ENCODE measurements at places on chromosomes 1 and 21.

DNA sequence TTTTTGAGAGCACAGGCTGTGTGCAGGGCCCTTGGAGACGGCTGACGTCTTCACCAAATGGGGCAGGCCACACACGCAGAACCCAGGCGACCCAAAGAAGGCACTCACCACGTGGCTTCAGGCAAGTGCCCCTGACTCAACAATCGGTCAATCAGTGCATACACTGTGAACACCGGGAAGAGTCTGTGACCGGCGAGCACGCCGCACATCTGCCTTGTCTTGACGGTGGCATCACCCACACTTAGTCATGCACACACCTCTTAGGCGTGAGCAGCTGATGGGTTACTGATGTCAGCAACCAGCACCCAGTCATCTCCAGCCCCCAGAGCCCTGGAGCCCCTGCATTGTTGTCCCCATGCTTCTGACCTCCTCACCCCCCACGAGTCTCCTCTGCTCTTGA lies 4.9 kb upstream of the LRRC3 start:
- DNase-seq, result no peak

- no peak for DNase-seq
Observed at GRCh38 chr1:150066838-150067183, 765 bp upstream of the VPS45 start.

- no peak for DNase-seq
Observed at GRCh38 chr1:224759681-224760091, 143.6 kb downstream of the CNIH3 start.

DNA sequence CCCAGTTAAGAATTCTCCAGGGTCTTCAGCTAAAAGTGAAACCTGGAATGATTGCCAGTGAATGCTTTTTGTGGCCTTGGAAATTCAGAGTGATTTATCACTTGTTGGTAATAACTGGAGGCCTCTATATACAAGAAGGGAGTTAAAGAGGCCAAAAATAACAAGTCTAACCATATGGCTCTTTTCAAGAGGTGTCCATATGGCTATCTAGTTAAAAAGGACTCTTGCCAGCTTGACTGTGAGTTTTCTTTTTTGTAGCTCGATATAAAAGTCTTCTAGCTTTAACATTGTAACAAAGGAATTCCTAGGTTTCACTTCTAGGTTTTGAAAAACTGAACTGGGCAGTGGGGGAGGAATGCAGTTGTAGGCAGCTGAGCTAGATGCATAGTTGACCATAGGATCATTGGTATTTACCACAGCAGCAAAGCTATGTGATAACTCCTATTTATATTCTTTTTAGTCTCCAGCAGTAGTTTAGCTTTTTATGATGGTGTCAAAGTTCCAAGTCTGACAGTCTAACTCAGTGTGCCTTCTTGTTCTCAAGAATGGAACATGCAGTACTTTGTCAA lies 44.4 kb downstream of the CACHD1 start:
- no peak for DNase-seq

- DNase-seq, result peak; percentile 57
Observed at GRCh38 chr1:160777486-160778089, 18.4 kb upstream of the LY9 start.

DNA sequence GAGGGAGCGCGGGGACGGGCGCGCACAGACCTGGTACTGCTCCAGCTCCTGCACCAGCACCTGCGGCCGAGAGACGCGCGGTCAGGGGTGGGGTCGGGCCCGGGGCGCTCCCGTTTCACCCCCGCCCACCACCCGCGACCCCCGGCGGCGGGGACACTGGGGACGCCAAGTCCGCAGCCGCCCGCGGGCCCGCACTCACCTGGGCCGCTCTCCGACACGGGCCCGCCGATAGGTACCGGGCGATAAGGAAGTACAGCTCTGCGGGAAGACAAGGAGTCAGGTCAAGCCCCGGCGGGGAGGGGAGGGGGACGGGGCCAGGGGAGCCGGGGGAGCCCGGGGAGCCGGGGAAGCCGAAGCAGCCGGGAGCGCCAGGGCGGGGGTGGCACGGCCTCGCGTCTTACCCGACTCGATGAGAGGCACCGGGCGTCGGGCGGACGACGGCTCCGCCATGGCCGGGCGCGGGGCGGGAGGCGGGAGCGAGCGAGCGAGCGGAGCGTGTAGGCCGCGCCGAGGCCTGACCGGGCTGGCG lies 326 bp downstream of the BRWD1 start:
- DNase-seq, result peak; percentile 23

- DNase-seq, result no peak
Observed at GRCh38 chr1:17117451-17118265, 1.6 kb downstream of the PADI2 start.

GRCh38 chr1:201283836-201284553 lies 689 bp downstream of the PKP1 start:
- DNase-seq, result no peak

DNA sequence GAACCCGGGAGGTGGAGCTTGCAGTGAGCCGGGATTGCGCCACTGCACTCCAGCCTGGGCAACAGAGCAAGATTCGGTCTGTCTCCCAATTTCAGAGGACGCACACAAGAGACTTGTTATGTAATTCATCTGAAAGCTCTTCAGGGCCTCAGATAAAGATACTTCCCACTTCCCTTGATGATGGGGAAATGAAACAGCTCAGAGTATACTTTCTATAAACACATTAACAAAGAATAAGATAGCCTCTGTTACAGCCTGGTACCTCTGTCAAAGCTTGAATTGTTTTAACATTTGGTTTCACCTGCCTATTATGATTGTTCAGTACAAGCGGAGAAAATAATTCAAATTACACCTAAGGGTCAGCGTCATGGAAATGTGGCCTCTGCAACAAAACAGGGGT lies 622.9 kb upstream of the ADGRL4 start:
- DNase-seq, result no peak

GRCh38 chr1:213389061-213389581 lies 338.1 kb downstream of the RPS6KC1 start:
- DNase-seq, result no peak

- no peak for DNase-seq
Observed at GRCh38 chr1:170356585-170356984, 175.4 kb upstream of the GORAB start.

DNA sequence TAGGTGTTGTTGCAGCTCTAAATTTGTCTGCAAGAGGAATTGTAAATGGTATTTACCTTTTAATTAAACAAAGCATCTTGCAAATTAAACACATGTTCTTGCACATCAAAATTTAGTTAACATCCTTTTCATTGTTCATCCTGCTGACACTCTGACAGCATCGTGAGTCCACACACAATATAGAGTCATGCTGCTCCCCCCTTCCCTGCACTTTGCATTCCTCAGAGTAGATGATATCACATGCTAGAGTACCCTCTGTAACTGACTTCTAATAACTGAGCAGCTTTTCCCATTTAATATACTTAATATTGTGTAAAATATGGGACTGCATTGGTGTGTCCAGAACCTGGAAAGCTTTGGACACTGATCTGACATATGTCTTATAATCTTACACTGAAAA lies 138.8 kb upstream of the DPYD start:
- no peak for DNase-seq

DNA sequence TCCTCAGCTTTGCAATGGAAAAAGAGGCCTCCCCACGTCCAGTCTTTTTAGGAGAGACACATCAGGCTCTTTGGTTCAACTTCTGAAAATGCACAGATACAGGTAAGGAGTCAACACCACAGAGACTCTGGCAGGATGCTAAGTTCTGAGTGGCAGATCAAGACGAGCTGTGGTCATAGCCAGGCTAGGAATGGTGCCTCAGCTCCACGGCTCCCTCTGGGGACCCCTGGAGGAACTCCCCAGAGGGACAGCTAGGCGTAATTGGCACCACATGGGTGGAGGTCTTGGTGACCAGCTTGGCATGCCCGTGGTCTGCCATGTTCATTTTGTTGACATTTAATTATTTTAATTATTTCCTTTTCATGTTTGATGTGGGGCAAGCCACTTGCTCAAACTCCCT lies 206.1 kb downstream of the KAZN start:
- peak; percentile 30 for DNase-seq

Measured in A673 (cell line).